ENCODE measurements at places on chromosomes 13 and 19.

DNA sequence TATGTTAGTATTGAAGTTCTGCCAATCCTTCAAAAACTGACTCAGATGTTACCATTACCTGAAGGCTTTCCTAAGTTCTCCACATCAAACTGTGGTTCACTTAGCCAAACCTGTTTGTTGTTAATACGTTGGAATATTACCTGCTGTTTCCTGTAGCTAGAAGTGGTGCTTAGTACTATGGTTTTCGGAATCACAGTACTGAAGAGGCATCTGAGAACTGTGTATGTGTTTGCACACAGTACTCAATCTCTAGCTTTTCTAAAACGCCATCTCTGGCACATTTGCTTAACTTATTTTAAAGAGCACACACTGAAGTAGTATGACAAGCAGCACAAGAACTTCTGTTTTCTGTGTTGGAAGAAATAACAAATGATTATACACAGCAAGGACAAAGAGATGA is 248.2 kb downstream of the SHISA2 start:
- no peak for DNase-seq

GRCh38 chr19:55601084-55601483 is 996 bp downstream of the ZNF524 start:
- no peak for DNase-seq

DNA sequence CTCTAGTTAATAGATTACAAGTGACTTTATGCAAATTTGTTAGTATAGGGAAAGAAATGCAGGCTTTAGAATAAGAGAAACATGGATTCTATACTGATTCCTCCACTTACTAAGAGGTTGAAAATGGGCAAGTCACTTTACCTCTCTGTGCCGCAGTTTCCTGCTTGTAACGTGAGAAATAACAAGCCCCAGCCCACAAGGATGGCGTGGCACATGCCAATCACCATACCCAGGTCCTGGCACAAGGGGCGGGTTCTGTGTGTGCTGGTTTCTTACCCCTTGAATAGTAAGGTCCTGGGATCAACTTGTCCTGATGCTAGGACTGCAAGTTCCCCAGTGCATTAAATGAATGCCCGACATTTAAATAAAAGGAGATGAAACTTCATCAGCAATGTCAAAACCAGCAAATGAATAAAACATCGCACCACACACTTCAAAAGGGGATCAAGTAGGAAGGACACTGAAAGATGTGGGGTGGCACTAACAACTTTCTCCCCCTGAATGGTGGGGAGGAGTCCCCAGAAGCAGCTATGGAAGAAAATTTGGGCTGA is 7.9 kb upstream of the SIGLEC9 start:
- no peak for DNase-seq

GRCh38 chr13:19650742-19651141 is 17.3 kb downstream of the MPHOSPH8 start:
- no peak for DNase-seq

GRCh38 chr19:55383279-55384130 is 587 bp downstream of the TMEM238 start:
- peak; percentile 83 for DNase-seq

DNA sequence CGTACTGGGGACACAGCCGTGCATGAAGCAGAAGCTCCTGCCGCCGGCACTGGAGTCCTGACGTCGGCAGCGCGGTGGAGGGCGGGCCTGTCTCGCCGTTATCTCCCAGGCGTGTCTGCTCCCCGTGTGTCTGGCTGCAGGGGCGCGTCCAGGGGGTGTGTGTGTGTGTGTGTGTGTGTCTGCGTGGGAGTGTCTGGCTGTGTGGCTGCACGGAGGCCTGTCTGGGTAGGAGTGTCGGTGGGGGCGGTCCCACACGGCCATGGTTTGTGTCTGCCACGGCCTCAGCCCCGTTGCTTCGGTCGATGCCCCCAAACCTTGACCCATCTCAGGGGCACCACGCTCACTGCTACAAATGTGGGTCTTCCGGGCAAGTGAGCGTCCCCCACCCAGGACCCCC is 18.3 kb downstream of the ARID3A start:
- peak; percentile 62 for DNase-seq

GRCh38 chr13:110627351-110627750 is 12.0 kb downstream of the NAXD start:
- no peak for DNase-seq

GRCh38 chr13:44120043-44120442 is 240.3 kb downstream of the LACC1 start:
- DNase-seq, result no peak

DNA sequence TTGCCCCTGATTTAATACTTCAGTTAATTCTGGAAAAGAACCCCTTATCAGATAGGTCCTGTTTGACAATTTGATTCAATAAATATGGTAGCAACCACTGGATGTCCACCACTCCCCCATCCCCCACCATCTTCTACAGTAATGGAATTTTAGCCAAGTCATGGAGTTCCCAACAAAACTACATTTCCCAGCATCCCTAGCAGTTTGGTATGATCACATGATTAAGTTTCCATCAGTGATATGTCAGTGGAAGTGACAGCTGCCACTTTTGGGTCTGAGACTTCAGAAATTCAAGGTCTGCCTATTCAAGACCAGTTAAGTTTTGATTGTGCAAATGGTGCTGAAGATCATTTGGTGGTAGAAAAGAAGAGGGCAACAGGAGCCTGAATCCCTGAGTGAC is 85.5 kb downstream of the CACNA1A start:
- DNase-seq, result no peak

GRCh38 chr19:28737021-28737895 is 475.7 kb downstream of the UQCRFS1 start:
- DNase-seq, result peak; percentile 46

DNA sequence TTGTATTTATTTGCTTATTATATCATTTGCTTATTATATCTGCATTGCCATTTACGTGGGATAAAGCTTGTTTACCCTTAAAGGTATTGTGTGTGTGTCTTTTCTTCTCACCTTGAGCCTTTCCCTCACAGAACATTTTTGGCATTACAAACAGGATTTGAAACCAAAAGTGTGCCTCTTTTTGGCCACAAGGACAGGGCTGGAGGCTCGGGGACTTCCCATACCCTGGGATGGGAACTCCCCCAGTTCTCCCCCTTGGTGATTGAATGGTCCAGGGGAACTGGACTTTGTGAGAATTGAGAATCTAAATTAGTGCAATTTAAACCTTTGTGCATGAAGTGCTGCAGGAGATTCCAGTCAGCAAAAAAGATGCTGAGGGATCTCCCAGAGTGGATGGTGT is 2.4 kb upstream of the ZNF506 start:
- DNase-seq, result no peak

- DNase-seq, result no peak
Measured at GRCh38 chr13:65453982-65454381, 1776.2 kb downstream of the PCDH9 start.

- no peak for DNase-seq
Measured at GRCh38 chr19:29390742-29391141, 135.1 kb upstream of the VSTM2B start.

- no peak for DNase-seq
Measured at GRCh38 chr13:43730642-43731041, 56.1 kb downstream of the ENOX1 start.

DNA sequence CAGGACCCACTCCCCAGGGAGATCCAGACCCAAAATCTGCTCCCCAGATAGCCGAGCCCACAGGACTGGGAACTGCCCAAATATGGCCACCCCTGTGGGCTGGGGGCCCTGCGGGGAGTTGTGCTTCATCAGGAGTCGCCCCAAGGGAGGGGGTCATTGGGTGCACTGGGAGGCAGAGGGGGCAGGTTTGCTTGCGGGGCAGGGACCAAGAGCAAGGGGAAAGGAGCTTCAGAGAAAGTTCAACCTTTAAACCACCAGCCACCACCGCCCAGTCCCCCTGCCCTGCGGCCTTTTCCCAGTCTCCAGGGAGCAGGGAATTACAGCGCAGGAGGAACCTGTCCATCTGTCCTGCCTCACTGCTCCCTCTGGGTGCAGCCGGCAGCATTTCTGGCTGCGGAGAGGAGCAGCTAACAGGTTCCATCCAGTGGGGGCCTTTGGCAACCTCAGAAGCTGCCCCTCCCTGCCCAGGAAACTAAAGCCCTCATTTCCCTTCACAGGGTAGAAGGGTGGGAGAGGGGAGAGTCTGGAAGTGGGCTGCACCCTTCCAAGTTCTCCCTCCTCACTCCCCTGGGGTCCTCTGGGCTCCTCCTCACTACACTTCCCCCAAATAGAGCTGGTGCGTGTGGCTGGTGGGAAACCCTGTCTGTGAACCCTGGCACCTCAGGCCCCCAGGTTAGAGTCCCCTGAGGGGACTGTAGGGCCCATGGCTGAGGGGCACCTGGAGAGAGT is 13.8 kb upstream of the ASF1B start:
- no peak for DNase-seq

DNA sequence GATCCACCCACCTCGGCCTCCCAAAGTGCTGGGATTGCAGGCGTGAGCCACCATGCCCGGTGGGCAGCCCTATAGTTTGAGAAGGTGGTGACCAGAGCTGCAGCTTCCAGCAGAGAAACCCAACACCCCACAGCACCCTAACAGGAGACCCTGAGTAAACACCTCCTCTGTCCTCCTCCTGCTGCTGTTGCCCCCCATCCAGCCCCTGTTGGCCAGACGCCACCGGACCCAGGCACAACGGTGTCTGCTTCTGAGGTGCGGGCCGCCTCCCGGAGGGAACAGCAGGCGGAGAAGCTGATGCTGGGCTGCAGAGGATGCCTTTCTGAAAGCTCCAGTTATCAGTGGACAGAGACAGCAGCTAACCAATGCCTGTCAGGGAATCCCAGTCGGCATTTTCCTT is 175.5 kb downstream of the COL4A1 start:
- no peak for DNase-seq

GRCh38 chr19:48858984-48859710 is 9.3 kb downstream of the PLEKHA4 start:
- DNase-seq, result peak; percentile 82

GRCh38 chr13:99312493-99312883 is 5.3 kb upstream of the GPR183 start:
- DNase-seq, result peak; percentile 89

DNA sequence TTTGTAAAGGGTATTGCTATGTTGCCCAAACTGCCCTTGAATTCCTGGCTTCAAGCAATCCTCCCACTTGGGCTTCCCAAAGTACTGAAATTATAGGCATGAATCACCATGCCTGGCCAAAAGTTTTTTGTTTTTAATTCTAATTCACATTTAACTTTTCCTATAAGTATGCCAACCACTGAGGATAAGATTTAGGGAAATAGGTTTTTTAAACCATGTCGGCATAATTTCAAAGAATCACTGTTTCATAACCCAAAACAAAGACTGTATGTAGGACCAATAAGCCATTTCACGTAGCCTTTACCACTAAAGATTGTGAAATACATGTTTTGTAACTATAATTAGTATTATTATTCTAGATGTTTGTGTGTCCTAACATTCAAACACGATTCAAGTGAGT is 8.2 kb downstream of the ZDHHC20 start:
- DNase-seq, result no peak

GRCh38 chr13:106105153-106105552 is 430.3 kb downstream of the EFNB2 start:
- DNase-seq, result no peak

- no peak for DNase-seq
Measured at GRCh38 chr19:33687481-33688170, 65.9 kb downstream of the CHST8 start.

DNA sequence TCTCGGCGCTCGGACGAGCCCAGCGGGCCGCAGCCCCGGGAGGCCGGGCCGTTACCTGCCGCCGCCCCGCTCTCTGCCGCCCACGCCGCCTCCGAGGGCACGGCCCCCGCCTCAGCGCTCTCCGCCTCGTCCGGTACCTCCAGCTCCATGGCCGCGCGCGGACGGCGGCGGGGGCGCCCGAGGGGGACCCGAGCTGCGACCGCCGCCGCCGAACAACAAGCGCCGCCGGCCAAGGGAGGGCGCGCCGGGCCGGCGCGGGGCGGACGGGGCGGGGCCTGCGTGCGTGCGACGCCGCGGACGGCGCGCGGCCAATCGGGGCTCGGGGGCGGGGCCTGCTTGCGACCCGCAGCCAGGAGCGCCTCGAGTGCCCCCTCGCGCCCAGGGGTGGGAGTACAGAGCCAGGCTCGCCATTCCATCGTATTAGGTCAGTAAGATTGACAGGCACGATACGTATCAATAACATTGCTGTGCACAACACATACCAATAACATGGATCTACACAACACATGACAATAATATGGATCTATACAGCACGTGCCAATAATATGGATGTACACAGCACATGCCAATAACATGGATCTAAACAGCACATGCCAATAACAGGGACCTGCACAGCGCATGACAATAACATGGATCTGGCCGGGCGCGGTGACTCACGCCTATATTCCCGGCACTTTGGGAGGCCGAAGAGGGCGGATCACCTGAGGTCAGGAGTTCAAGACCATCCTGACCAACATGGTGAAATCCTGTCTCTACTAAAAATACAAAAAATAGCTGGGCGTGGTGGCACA is at the start of gene PIP5K1C:
TSS of gene PIP5K1C (minus strand) at position 227 of the 791 bp plus-strand sequence. CDS start at position 149, 78 bp downstream.
- peak; percentile 84 for DNase-seq
